ENCODE measurements at places on chromosomes 2 and 18.

GRCh38 chr2:54750040-54750439 lies 26.6 kb downstream of the EML6 start:
- no peak for DNase-seq

DNA sequence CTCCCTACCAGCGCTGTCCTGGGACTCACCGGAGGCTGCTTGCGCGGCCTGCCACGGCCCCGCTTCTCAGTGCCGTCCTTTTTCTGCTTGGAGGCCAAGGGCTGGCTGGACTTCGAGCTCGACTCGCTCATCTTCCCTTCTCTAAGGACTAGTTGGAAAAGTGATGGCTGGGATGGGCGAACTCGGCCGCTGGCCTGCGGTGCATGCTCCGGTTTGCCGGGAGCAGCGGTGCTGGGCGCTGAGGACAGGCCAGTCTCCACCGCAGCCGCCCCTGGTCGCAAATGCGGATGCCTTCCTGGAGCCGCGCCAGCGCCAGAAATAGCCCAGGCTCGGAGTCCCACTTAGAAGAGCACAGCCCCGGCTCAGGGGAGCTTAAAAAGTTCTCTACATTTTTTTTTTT lies 3.1 kb downstream of the C2orf81 start:
- no peak for DNase-seq

- DNase-seq, result no peak
Observed at GRCh38 chr2:38123911-38124310, 48.0 kb upstream of the CYP1B1 start.

- DNase-seq, result no peak
Observed at GRCh38 chr18:13035249-13035914, 44.2 kb downstream of the CEP192 start.

GRCh38 chr18:55781481-55781957 lies 193.5 kb upstream of the TCF4 start:
- DNase-seq, result peak; percentile 46

GRCh38 chr2:198692907-198693510 lies 764.7 kb downstream of the SATB2 start:
- DNase-seq, result no peak

- DNase-seq, result peak; percentile 64
Observed at GRCh38 chr2:8234757-8235374, 447.0 kb upstream of the ID2 start.

DNA sequence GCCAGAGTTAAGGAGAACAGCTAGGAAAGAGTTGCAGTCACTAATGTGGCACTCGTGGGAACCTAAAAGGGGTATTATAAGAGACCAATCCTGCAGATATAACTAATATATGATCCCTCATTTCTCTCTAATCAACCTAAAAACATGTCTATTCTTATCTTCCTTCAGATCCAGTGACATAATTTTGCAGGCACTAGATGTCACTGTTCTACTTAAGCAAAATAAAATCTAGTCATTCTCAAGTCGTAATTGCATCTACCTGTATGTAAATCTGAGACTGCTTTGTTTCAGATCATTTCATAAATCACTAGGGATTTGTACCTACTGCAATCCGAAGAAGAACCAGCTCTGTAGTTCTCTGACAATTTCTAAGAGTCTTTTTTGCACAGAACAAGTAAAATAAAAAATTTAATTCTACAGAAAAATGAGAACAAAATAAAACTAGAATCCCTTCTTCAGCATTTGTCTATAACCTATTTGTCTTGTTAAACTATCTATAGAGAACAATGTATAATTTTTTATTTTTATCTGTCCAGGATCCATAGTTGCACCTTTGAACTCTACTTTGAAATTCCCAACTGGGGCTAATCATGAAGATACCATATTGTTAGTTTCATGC lies 56.5 kb upstream of the ERBB4 start:
- peak; percentile 36 for DNase-seq

DNA sequence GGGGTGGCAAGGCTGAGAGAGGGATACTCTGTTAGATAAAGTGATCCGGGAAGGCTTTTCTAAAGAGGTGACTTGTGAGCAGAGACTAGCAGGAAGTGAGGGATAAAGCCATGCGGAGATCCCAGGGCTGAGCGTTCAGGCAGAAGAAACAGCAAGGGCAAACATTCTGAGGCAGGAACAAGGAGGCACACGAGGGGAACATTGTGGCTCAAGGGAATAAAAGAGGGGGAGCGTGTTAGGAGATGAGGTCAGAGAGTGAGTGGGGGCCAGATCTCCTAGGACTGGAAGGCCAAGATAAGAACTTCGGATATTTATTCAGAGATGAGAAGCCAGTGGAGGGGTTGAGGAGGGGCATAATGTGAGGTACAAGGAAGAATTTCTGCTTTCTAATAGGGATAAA lies 67.1 kb downstream of the ACTR2 start:
- DNase-seq, result no peak

GRCh38 chr2:10413991-10414451 lies 34.1 kb downstream of the ODC1 start:
- DNase-seq, result peak; percentile 15

GRCh38 chr2:85777441-85777861 lies 23.7 kb downstream of the ATOH8 start:
- no peak for DNase-seq

DNA sequence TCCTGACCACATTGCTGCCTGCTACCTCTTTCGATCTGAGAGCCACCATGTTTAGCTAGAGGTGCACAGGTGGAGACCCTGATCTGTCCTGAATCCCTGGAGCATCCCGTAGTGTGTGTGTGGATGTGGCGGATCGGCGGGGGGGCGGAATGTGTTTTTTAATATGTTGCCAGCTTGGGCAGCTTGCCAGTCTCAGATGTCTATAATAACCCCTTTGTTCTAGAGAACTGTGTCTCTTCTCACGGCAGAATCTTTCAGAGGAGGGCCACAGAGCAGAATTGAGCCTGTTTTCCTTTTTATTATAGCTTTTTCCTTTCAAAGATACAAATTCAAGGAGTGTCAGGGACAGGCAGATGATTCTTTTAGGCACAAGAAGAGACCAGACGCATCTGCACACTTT lies 934.1 kb upstream of the KLHL29 start:
- peak; percentile 52 for DNase-seq

DNA sequence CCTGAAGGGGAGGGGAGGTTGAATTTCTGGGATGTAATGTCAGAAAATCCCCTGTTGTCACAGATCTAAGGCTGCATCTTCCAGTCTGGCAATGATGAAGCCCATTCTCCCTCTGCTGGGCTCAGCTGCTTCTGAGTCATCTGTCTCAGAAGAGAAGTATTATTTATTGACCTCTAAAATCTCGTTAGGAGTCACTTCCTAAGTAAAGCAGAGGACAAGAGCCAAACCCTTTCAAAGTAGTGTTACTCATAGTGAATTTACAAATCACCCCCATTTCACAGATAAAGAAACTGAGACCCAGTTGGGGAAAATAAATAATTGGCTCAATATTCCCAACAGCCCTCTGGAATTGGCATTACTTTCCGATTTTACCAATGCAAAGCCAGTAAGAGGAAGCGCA lies 167.3 kb upstream of the SKOR2 start:
- no peak for DNase-seq

- no peak for DNase-seq
Observed at GRCh38 chr2:212845941-212846340, 305.5 kb downstream of the IKZF2 start.

DNA sequence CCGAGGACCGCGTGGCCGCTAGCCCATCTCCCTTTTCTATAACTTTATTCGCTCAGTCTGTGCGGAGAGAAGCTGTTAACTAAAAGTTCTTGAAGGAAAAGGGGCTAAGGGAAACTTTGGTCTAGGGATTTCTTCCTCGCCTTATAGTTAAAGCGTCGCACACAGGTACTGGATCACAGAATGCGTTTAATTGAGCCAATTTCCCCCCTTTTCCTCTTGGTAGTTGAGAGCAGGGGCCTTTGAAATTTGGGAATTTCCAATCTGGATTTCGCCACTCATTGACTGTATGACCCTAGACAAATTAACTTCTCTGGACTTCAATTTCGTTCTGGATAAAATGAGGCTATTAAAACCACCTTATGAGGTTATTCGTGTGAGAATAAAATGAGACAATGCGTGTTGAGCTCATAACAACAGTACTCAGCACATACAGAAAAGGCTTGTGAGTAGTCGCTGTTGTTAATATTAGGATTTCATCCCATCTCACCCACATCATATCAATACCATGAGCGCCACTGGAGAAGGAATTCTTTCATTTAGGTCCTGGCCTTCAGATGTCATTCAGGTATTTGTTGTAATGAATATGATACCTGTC lies 763 bp upstream of the OLA1 start:
- no peak for DNase-seq

DNA sequence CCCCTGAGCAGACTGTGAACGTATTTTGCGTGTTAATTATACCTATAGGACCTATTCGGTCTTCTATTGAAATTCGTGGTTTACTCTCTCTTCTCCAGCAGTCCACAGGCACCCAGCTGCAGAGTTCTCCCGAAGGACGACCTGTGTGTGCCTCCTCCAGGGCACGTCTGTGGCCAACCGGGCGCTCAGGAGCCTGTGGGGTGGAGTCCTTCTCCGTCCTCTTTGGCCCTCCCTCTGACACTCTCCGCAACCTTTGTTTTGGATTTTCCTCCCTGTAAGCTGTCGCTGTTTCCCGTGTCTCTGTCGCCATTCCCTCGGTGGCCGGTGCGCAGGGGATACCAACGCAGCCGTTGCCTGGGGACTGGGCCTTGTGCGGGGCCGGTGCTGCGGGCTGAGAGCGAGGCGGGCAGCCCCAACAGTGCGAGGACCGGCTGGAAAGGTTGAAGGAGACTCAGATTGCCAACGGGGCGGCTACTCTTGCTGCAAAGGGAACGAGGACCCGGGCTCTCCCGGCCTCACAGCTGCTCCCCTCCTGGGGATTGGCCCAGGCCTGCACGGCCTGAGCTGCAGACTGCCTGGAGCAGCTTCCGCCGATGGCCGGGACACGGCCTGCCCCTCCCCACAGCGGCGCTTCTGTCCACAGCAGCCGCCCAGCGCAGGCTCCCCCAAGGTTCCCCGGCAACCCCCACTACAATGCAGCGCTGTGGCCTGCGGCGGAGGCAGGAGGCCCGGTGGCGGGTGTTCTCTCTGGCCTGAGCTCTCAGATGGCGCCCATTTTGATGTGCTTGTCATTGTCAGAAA lies 221.0 kb downstream of the MTX2 start:
- DNase-seq, result no peak

DNA sequence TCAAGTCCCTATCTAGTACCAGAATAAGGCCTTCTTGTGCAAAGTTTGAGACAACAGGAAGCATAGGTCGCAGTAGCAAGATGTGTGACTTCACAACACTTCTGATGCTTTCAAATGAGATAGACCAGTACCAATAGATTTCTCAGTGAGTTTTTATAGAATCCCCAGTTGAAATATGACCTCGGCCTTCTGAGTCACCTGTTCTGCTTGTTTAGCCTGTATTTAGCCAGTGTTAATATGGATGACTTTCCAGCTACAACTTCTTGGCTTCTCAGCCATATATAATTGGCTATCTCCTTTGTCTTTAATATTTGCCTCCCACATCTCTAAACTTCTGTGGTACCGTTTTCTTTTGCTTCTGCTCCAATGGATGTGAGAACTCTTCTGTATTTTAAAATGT lies 113.8 kb downstream of the KYNU start:
- DNase-seq, result no peak

DNA sequence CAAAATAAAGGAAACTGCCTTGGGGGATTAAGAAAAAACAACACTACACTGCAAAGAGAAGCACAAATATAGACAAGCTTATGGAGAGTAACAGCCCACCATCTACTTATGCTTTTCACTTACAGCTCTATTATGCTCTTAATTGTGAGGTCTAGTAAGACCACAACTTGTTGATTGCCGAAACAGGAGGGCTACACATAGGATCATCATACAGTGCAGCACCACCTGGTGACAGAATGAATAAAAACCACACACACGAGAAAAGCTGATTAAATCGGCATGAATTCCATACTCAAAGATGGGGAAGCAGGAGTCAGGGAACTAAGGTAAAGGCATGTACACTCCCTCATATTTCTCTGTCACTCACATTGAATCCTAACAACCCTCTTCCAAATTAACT lies 259.2 kb downstream of the IKZF2 start:
- no peak for DNase-seq

- no peak for DNase-seq
Observed at GRCh38 chr2:99417396-99417795, 72.4 kb downstream of the REV1 start.

DNA sequence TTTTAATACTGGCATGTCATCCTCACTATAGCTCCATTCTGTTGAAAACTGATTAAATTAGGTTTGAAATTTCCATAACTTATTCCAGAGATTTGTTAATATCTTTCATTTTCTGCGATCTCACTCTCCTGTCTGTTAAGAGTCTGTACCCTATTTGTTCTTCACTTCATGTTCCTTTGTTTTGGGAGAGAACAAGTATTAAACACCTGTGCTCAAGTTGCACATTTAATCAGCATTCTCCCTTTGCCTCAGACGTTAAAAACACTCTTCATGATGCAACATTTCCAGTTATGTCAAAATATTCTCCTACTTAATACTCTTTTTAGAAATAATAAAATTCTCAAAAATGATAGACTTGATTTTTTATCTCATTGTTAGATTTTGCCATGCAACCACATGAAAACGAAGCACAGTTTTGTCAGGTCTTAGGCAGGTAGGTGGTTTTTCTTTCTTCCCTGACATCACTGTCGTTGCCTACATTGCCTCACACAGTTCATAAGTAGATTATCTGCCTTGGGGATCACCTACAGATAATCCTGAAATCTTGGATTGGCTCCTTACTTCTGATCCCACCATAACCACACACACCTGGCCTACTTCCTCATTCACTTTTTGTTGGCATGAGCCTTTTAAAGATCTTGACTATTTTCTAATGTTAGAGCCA lies 109.9 kb downstream of the GAREM1 start:
- no peak for DNase-seq

DNA sequence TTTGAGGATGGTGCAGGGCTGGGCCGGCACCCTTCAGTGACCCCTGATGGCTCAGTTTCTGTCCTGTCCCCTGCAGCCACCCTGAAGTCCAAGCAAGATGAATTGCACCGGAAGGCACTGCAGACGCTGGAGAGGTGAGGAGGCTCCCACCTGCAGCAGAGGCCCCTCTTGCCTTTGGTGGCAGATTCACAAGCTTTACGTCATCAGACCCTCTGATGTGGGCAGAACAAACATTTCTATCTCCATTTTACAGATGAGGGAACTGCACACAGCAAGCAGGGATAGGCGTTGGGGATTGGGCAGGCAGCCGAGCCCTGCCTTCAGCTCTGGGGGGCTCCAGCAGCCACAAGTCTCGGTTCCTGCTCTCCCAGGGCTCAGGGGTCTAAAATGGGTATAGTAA lies 107.7 kb upstream of the MCFD2 start:
- DNase-seq, result no peak

GRCh38 chr18:48940854-48941611 lies 9.7 kb downstream of the SMAD7 start:
- DNase-seq, result no peak

GRCh38 chr2:132252894-132253264 lies 91.1 kb upstream of the ANKRD30BL start:
- DNase-seq, result no peak

DNA sequence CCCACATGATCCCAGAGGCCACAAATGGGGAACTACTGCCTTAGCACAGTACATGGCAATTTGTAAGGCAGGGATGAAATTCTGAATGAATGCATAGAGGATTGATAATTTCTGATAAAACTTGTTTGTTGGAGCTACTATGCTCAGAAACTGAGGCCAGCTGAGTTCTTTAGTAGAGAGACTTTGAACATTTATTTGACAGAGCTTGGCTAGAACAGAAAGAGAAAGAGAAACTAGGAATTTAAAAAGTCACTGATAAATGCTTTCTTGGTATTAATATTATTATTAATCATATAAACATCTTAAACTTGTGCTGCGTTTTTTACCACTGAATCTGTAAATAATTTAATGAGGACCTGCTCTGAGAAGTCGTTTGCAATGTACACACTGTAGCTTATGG lies 923.7 kb upstream of the CNTNAP5 start:
- DNase-seq, result no peak

GRCh38 chr2:14720319-14720718 lies 87.8 kb downstream of the LRATD1 start:
- DNase-seq, result no peak
